ENCODE measurements at places on chromosomes 2 and 18.

DNA sequence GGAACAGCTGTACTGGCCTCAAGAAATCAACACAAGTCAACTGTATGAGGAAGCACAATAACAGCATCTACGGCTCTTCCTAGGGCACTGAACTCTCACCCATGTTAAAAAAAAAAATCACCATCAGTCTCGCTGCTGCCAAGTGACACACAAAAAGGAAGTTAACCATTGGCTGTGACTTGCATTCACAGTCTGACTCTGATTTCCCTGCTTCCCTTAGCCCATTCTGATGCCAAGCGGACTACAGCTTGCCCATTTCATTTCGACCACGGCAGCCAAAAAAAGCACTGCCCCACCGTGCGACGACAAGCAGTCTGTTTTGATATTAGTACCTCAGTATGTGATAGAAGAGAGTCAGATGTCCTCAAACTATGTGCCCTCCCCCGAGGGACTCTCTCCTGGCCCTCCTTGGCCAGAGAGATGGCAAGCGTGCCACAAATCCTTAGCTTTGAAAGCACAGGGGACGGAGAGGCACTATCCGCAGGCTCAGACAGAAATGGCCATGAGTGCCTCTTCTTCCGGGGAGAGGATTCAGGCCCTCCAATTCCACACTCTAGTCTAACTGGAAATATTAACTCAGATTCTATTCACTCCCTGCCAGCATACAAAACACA, 250.0 kb downstream of the TCF4 start:
- no peak for DNase-seq

DNA sequence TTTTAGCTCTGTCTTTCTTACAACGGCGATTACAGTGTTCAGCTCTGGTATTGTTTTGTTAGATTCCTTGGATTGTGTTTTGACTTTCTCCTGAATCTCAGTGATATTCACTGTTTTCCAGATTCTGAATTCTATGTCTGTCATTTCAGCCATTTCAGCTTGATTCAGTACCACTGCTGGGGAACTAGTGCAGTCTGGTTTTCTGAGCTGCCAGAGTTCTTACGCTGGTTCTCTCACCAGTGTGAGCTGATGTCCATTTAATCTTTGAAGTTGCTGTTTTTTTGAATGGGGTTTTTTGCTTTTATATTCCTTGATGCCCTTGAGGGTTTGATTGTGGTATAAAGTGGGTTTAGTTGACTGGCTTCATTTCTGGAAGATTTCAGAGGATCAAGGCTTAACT, 37.4 kb upstream of the THUMPD2 start:
- no peak for DNase-seq

- peak; percentile 66 for DNase-seq
Measured at GRCh38 chr2:94986392-94986963, 39.0 kb upstream of the MAL start.

DNA sequence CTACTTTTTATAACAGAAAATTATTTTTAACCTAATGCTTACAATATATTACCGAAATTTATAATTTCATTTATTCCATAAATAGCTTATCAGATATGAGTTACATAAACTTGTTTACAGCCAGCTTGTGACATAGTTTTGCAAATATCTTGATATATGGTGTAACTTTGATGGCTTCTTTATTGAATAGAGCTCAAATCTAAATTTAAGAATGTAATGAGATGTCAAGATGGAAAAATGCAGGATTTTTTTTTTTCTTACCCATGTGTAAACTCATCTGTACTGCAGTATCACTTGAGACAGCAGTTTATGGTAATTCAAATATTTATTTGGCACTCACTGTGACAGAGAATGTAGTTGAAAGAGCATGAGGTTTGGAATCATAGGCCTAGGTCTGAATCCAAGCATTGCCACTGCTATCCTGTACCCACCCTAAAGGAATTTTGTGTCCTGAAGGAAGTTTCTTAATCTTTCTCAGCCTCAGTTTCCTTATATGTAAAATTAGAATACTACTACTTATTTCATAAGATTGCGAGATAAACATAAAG, 3.8 kb downstream of the CREB1 start:
- DNase-seq: no peak

- DNase-seq: no peak
Measured at GRCh38 chr2:11698009-11698922, 28.3 kb upstream of the NTSR2 start.

GRCh38 chr2:190627448-190628412, 21.2 kb upstream of the NAB1 start:
- peak; percentile 35 for DNase-seq

DNA sequence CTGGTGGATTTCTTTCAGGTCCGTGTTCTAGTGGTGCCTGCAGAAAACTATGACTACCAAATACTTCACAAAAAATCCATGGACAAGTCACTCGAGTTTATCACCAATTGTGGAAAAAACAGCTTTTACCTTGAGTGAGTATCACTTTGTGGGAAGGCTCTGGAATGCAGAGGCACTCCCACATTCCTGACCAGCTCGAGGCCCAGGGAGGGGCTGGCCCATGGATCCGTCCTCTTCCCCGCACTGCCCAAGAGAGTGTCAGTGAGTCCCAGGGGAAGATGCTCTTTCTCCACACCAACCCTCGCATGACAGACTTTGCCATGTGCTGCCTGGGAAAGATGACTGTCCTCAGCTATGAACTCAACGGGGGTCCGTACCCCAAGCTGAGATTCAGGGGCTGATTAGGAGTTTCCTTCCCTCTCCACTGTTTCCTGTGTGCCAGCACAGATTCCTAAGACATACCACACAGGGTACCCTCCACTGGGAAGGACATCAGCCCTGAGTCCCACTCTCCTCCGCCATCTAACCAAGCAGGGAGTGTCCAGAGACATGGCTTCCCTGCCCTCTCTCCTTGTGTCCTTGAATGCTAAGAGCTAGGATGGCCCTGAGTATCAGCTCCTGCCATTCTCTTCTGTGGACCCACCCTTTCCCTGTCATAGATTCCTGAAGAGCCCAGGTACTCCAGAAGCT, 155.9 kb downstream of the LAMA3 start:
- no peak for DNase-seq

- no peak for DNase-seq
Measured at GRCh38 chr2:26558271-26559043, 80.5 kb upstream of the OTOF start.

DNA sequence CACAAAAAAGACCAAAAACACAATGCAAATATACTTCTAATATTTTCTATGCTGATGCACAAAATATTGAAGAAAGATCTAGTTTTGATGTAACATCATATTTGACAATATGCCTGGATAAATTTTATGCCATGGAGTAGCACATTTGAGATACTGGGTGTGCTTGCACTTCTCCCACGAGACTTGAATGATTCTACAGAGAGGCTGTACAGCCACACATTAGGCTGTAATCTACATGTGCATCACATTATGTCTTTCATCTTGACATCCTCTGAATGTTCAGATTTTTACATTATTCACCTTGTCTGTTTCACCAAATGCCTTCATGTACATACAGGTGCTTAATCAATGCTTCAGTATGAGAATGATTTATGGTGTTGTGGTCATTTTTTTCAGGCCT, 756.4 kb upstream of the CDH7 start:
- no peak for DNase-seq

DNA sequence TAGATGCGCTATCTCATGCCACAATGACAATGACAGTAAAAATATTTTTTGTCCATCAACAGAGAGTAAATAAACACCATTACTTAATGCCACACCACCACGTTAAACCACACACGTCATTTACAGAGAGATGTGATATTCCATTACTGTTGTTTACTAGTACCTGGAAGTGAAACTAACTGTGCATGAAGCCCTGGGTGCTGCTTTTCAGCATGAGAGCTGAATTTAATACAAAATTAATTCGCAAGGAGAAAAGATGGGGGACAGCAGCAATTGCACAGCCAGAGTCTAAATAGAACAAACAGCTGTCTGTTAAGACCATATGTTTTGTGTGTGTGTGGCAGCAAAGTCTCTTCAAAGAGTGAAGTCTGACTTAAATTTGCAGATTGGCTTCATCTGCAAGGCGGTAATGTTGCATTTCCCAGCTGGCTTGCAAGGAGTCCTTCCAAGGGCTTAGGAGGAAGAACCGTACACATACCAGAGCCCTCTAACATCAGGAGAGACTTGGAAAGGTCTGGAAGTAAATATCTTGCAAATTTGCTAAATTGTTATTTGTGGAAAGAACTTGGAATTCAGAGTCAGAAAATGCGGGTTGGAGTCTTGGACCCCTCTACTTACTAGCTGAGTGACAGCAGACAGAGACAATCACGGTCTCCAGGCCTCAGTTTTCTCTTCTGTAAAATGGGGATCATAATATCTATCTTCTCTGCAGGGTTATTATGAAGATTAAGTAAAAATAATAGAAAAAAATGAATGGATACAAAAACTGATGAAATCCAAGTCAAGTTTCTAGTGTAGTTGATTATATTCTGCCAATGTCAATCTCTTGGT, 127.6 kb downstream of the ALPK2 start:
- no peak for DNase-seq

DNA sequence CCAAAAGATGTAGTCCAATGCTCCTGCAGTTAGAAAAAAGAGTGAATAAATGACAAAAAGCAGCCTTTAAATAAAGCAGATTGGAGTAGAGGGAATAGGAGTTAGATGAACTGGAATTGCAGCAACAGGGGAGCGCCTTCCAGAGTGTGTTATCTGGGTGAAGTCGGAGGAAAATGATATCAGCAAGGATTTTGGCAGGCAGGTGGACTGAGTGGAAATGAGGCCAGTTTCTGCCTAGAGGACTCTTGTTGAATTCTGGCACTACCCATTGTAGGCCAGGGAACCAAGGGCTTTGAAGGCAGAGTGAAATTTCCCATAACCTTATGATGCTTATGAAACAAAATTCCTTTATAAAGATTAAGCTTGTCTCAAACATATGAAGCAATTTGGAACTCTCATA, 59.8 kb downstream of the AKAIN1 start:
- DNase-seq: no peak

DNA sequence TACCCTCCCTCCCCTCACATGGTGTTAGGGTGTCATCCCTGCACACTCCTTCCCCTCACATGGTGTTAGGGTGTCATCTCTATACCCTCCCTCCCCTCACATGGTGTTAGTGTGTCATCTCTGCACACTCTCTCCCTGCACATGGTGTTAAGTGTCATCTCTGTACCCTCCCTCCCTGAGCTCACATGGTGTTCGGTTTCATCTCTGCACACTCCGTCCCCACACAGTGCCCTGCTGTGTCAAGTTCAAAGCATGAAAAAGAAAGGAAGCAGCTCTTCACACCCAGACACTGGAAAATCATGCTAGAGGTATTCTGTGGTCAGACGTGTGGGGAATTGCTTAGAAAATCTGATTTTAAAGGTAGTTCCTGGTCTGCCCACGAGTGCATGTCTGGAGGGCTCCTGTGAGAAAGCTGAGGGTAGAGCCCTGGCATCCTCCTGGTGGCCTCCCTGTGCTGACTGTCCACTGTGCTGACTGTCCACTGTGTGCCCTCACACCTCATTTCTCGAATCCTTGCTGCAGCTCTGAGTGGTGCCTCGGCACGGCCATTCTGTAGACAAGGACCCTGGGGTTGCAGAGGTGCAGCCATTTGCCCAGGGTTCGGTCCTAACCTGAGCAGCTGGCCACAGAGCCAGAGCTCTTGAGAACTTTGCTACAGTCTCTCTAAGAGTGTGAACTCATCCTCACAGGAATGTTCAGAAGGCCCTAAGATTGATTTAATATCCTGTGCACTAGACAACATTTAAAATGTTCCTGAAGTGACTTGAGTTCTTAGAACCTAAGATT, 69.1 kb upstream of the NFATC1 start:
- DNase-seq: no peak

- no peak for DNase-seq
Measured at GRCh38 chr2:97734061-97735051, 21.0 kb downstream of the ZAP70 start.

DNA sequence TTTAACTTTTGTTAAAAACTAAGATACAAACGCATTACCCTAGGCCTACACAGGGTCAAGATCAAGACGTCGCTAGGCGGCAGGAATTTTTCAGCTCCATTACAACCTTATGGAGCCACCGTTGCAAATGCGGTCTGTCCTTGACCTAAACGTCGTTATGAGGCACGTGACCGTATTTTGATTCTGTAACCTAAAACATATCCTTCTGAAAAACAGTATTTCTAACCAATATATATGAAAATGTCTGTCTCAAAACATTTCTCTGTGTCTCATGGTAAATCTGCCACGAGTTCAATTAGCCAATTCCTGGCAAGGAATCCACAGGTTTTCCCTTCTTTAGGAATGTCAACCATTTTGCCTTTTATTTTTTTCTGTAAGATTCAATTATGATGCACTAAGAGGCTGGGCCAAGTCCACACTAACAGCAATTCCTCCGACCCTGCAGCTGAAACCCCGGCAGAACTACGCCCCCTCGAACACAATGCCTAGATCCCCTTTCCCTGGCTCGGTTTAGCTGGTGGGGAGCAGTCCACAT, 1.7 kb downstream of the RTN4 start:
- DNase-seq: no peak

DNA sequence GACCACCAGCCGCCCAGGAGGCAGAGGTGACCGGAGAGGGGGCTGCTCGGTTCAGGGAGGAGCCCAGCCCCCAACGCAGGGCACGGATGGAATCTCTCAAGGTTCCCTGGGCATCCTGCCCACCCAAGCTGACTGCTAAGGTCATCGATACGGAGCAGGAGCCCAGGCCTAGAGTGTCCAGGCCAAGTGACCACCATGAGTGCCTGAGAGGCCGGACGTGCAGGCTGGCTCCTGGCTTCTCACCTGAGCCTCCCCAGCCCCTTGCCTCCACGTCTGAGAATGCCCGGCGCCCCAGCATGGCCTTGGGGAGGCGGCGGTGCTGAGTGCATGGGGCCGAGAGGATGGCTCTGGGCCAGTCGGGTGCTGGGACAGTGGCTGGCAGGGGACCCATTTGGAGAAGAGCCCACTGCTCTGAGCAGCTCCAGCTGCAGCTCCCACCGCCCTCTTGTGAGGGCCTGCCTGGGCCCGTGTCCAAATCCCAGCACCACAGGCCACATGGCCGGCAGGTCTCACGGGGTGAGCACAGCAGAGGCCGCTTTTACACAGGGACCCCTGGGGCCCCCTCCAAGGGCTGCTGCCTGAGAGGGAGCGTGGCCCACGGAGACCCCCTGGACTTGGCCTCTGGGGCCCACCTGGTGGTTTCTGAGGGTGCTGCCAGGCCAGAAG, 102.8 kb upstream of the CTDP1 start:
- DNase-seq: no peak

GRCh38 chr18:57909620-57910019, 106.5 kb upstream of the ATP8B1 start:
- no peak for DNase-seq

- peak; percentile 55 for DNase-seq
Measured at GRCh38 chr18:79684283-79684631, 4.7 kb downstream of the CTDP1 start.

DNA sequence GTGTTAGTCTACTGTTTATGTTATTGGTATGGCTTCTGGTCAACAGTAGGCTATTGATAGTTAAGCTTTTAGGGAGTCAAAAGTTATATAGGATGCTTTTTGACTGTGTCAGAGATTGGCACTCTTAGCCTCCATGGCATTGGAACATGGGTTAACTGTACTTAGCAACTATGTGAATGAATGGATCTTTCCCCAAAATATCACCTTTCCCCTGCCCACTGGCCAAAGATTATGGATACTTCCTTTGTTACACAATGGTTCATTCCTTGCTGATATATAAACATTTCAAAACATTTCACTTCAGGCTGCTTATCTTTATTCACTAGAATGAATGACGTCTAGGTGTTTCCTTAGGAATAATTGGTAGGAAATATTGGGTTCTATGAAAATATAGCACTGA, 62.1 kb upstream of the DOCK10 start:
- DNase-seq: no peak

- DNase-seq: peak; percentile 73
Measured at GRCh38 chr2:30267161-30267975, 36.0 kb downstream of the LBH start.
